ENCODE measurements at places on chromosomes 4 and X. TPM values are rescaled to one million over a fixed set of nuclear protein-coding genes. Genes with fewer than 3 reads are reported as not detected.

Gene HTN1
- total RNA-seq: not detected

DNA sequence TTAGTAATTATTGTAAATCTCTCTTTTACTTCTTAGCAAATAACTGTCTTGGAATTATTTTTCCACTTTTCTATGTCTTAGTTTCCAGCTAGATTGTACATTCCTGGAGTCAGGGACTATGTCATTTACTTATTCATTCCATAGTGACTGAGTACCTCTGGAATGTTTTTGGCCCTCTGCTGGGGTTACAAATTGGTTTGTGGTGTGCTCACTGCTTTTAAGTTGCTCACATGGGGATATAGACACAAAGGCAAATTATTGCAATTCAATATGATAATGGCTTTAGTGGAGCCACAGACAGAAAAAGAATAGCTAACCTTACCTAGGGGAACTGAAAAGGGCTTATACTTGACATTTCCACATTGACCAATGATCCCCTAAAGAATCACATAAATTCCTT is 63.7 kb upstream of the PDGFRA start:
- DNase-seq: no peak

Gene ADH1C
- total RNA-seq: 79.9 TPM

- DNase-seq: no peak
Measured at GRCh38 chr4:86939729-86940575, 5.1 kb downstream of the AFF1 start.

Gene XK
- 0.13 TPM for total RNA-seq

GRCh38 chrX:139542652-139543051 is 12.1 kb downstream of the F9 start:
- DNase-seq: no peak

DNA sequence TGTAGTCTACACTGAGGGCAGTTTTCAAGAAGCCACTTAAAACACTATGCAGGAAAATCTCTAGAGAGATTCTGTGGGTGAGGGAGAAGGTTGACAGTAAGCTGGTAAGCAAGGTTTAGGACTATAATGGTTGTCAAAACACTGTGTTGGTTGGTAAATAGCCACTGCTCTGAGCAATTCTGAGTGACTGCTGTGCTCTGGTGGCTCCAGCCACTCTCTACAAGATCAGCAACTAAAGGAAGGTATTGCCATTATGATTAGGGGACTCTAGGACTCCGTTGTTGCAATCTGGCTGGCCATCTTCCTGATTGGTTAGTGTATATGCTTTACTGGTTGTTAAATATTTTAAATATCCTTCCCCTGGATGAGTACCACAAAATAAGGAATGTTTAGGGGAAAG is 5.5 kb upstream of the FAM47E start:
- no peak for DNase-seq

DNA sequence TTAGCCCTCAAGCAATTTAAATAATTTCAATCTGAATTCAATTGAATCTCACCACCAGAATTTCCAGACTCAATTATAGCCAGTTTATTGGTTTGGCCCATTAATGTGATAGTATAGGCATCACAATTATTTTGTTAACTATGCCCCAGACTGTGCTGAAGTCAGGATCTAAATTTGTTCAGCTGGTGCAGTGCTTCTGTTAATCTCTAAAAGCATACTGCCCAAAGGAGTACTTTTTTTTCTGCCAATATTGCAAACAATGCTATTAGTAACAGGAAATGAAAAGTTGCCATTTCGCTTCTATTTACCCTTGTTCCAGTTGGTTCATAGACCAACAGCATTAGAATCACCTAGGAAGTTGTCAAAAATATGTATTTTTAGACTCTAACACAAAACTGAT is 171.0 kb downstream of the GPM6A start:
- no peak for DNase-seq

Gene INTS6L
- 3.8 TPM for total RNA-seq

GRCh38 chr4:911871-912490 is 20.1 kb downstream of the GAK start:
- peak; percentile 62 for DNase-seq

DNA sequence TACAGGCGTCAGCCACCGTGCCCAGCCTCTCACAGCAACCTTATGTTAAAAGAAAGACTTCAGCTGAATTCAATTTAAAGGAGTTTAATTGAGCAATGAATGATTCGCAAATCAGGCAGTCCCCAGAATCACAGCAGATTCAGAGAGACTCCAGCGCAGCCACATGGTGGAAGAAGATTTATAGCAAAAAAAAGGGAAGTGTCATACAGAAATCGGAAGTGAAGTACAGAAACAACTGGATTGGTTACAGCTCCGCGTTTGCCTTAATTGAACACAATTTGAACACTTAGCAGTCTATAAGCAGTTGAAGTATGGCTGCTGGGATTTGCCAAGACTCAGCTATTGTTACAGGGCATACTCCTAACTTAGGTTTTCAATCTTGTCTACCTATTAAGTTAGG is 19.8 kb downstream of the CENPVL3 start:
- no peak for DNase-seq

DNA sequence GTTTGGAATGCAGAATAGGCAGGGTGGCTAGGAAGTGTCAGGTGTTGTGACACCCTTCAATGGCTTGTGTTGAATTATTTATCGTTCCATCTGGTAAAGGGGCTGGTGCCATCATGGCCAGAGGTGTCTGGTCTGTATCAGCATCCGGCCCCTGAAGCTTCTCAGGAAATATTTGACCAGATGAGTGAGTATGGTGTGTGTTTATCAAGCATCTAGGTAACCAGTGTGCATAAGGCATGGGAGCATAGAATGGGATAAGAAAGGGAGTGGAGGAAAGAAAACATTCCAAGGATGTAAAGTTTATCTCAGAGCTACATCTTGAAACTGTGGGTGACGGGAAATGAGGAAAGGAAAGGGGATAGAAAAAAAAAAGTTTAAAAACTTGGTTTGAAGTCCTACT is 109.4 kb downstream of the KLHL4 start:
- DNase-seq: no peak

Gene PRKG2
- total RNA-seq: 0.19 TPM
